ACHN (cell line): ENCODE measurements at places on chromosomes 13 and 19.

DNA sequence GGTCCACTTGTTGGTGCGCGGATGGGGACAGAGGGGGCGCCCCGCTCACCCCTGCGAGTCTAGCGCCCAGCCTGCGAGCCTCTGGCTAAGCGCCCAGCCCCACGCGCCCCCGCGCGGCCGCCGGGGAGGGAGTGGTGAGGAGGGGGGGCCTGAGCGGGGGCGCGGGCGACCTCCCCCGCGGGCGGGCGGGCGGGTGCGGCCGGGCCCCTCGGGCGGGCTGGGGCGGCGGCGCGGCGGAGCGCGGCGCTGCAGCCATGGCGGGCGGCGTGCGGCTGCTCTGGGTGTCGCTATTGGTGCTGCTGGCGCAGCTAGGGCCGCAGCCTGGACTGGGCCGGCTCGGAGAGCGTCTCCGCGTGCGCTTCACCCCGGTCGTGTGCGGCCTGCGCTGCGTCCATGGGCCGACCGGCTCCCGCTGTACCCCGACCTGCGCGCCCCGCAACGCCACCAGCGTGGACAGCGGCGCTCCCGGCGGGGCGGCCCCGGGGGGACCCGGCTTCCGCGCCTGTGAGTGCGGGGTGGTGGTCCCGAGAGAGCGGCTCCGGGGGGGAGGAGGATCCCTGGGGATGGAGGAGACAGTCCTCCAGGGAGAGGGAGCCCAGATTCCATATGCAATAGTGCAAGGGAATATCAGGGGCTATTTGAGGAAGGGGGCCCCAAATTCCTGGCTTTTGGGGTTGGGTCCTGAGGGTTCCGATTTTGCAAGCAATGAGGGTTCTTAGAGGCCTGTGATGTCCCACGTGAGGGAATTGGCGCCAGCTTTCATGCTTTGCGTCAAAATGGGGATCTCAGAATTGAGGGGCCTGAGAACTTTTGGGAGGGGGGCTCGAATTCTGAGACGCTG, at the start of gene LTBP4:
Gene LTBP4 (plus strand): TSS at position 236 of the 841 bp plus-strand sequence. CDS start 19 bp downstream, at position 255.
- peak; percentile 35 for DNase-seq

DNA sequence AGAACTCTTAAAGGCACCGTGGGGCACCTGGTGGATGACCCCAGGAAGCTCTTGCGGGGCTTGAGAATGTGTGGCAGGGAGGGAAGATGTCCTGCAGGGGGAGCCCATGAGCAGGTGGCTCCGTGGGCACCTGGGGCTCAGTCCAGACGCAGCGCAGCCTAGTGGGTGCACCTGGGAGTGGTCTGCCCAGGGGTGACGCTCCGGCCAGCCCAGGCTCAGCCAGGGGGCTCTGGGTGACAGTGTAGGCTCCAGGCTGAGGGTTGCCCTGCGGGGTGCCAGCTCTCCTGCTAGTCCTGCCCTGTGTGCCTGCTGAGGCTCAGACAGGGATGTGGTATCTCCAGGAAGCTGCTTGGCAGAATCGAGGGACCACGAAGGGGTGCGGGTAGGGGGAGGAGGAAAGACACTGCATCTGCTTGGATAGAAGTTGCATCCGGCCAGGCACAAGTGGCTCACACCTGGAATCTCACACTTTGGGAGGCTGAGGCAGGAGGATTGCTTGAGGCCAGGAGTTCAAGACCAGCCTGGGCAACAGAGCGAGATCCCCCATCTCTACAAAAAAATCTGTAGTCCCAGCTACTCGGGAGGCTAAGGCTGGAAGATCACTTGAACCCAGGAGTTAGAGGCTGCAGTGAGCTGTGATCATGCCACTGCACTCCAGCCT, 15.0 kb upstream of the PGLS start:
- peak; percentile 78 for DNase-seq

- DNase-seq, result no peak
Observed at GRCh38 chr19:49552749-49553148, 24.9 kb downstream of the RCN3 start.

- DNase-seq, result no peak
Observed at GRCh38 chr19:10109528-10109927, 2.0 kb upstream of the P2RY11 start.

DNA sequence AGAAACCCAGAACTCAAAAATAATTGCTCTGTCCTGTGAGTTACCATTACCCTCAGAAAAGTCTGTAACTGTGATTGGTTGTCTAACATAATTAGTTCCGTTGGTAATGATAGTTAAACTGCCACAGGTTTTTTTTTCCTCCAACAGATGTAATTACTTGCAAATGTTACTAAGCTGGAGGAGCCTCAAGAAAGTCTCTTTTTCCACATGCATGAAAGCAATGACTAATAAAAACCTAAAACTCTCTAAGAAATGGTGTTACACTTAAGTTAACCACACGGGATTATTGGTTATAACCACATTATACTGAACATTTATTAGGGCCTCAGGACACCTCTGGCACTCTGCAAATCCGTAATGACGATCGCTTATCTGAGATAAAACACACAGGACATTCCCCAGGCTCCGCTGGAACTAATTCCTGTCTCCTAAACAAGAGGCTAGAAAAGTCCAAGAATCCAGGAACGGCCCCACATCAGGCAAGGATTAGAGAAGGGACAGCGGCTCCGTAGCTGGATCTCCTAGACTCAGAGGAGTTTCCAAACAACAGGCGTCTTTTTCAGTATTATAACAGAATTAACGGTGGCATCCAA, 753 bp downstream of the ZNF235 start:
- peak; percentile 14 for DNase-seq

DNA sequence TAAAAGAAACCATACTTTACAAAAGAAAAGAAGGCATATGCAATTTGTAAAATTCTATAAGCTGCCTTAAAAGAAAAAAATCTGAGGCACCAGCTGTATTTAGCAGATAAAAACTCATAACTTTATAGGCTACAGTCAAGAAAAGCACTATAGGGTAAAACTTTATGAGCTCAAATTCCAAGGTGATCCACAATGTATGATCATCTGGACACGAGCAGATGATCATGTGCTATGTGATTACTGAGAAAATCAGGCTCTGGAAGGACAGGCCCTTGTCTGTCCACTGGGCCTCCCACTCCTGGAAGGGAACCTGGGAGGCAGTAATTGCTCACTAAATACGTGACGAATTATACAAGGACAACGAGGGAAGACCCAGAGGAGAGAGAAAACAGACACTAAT, 7.3 kb downstream of the GRTP1 start:
- no peak for DNase-seq

DNA sequence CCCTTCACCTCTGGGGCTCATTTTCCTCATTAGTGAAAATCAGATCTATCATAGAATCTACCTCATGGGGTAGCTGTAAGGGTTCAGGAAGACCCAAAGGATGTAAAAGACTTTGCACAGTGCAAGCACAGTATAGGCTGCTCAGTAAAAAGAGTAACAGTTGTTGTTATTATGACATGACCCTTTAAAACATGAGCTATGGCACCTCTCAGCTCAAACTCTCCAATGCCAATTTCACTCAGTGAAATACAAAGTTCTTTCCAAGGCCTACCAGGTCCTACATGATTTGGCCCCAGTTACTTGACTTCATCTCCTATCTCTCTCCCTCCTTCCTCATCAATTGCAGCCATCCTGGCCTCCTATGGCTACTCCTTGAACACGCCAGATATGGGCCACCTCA, 4.9 kb downstream of the SMG9 start:
- no peak for DNase-seq

GRCh38 chr19:55400281-55401087, 7.1 kb downstream of the UBE2S start:
- DNase-seq, result no peak

DNA sequence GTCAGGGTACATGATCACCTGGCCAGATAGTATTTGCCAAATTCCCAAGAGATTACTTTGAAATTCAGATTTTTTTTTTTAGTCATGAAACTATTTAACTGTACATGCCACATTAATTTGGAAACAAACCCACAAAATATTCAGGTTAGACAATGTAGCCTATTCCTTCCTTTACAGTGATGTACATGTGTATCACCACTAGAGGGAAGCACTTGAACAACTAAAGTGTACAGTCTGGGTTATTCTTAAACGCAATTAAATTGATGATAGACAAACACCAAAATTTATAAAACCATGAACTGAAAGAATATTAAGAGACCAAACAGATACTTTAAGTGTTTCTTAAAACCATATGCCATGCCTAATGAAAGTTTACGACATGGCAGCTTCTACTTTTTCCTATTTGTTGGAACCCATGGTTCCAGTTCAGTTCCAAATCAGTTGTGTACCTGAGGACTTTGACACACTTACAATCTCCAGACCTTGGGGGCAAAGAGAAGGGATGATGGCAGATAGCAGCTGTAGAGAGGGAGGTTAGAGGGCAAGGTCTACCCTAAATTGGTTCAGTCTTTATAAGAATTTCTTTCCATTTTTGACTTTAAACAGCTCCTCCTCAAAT, 52.8 kb downstream of the TNFSF13B start:
- peak; percentile 42 for DNase-seq

DNA sequence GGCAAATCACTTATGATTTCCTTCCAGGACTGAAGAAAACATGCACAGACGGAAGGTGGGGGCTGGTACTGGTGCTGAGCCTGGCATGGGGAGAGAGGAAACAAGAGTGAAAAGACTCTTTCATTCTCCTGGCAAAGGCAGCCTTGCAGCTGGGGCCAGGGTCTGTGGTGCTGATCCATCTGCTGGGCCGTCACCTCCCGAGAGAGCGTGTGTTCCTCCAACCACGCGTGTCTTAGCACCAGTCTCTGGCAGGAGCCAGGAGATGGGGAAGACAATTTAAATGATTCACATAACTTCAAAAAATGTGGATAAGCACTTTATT, 23.9 kb upstream of the SPART start:
- DNase-seq, result no peak

- no peak for DNase-seq
Observed at GRCh38 chr19:4115050-4115817, 8.7 kb downstream of the MAP2K2 start.

DNA sequence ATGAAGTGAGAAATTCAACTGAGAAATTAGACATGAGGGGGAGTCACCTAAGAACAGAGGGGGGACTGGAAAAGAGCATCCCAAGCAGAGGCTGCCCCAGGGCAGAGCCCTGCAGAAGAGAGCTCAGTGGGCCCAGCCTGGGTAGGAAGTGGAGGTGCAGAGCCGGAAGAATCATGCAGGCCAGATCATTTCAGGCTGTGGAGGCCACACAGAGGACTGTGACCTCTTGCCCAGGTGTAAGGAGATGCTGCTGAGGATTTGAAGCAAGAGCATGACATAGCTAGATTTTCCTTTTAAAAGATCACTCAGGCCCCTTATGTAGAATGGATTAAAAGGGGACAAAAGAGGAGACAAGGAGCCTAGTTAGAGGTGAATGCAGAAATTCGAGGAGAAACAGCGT, 63.9 kb upstream of the SPATA13 start:
- no peak for DNase-seq

- no peak for DNase-seq
Observed at GRCh38 chr19:36973021-36973843, 57.1 kb downstream of the ZNF568 start.

DNA sequence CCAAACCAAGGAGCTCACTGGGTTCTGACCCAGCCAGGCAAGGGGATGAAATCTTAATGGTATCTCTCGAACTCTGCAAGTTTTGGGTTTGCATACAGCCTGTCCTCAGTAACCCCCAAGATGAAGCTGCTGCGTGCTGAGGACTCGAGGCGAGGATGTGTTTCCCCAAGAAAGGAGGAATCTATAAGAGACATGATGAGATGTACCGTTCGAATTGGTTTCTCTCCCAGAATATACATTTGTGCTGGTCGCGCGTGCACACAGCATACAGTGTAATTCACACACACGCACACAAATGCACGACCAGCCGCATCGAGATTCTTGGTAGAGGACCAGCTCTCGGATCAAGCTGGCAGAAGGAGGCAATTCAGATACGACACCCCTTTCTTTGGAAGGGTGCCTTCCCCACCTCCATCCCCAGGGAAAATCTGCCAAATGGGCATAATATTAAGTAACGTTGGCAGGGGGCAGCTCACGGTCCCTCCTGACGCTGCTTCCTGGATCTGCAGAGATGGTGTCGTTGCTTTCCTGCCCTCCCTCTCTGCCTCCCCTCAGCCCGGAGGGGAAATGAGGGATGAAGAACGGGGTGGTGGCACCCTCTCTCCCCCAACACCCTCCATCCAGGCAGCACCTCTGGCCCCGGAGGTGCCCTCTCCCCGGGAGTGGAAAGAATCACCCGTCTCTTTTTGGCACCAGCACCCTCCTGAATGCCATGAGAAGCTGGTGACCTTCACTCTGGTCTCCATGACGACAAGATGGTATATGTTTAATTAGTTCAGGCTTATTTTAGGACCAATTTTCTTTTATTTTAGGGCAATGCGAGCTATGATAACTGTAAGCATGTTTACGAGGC, 310.2 kb downstream of the ZNF536 start:
- no peak for DNase-seq

- DNase-seq, result no peak
Observed at GRCh38 chr13:65660731-65661130, 1569.4 kb downstream of the PCDH9 start.

DNA sequence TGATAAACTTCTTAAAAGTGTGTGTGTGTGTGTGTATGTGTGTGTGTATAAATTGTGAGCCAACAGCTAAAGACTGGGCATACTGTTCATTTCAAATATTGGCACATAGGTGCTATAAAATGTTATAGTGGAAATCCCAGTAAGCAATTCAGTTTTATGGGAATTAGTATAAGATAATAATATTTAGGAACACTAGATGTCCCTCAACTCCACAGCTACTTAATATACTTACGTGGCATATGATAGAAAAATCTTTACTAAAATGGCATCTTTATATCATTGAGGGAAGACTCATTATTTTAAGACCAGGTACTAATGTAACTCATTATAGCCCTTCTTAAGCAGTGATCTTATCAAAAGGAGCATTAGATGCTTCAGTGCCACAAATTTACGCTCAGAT, 266.2 kb downstream of the MAB21L1 start:
- DNase-seq, result peak; percentile 11

GRCh38 chr19:16588824-16589577, 16.8 kb upstream of the SLC35E1 start:
- DNase-seq, result no peak

GRCh38 chr19:18650468-18651041, 13.7 kb downstream of the KLHL26 start:
- no peak for DNase-seq

DNA sequence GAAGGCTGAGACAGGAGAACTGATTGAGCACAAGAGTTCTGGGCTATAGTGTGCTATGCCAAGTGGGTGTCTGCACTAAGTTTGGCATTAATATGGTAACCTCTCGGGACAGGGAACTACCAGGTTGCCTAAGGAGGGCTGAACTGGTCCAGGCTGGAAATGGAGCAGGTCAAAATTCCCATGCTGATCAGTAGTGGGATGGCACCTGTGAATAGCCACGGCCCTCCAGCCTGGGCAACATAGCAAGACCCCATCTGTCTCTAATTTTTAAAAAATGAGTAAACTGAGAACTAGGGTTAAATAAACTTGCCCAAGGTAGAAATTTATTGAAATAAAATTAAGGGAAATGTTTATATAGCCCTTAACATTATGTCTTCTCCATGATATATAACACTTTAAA, 17.0 kb upstream of the INTS6 start:
- DNase-seq, result no peak

DNA sequence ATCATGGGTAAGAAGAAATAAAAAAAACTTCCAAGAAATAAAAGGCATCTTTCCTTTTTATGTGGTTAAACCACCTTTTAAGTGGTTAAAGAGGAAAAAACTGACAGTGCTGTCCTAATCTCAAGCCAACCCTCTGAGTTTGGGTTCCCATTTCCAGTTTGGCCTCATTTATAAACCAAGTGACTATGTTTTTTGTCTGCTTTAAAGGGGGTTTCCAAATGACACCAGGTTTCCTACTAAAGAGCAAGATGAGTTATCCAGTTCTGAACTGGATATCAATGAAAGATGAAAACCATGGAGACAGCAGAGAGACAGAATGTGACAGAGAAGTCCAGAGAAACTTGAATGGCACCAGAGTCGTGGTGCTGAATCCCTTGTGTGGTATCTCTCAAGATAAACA, 251.5 kb downstream of the ABCC4 start:
- DNase-seq, result no peak
